ENCODE measurements at places on chromosomes 1 and 21.
A peak's percentile ranks its signal among the peaks of the same experiment; 100 is the strongest.

GRCh38 chr1:174258148-174258550 lies 98.8 kb downstream of the RABGAP1L start:
- DNase-seq: peak; percentile 57

DNA sequence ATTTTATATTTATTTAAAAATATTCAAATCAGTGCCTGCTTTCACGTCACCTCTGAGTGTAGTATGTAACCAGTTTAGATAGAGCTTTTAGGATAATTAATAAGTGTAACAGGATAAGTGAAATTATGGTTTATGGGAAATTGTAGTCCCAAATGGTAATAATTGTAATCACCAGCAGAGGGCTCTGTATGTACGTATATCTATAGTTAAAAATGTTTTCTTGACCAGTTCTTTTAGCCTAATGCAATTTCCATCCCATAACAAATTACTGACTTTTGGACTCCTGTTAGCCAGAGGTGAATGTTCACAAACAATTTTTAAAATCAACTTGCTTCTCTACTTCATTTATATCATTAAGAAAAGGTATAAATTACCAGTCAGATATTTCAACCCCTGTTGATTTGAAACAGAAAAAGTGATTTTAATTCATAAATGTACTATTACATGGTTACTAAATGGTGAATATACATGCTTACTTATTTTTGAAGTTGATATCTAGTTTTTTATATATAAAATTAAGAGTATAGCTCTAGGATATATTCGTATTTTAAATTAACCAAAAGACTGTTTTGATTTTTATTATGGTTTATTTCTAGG lies 25.3 kb downstream of the SLC30A7 start:
- peak; percentile 65 for DNase-seq

- DNase-seq: no peak
These were observed 72.1 kb downstream of the LMX1A start for GRCh38 chr1:165284454-165284853.

DNA sequence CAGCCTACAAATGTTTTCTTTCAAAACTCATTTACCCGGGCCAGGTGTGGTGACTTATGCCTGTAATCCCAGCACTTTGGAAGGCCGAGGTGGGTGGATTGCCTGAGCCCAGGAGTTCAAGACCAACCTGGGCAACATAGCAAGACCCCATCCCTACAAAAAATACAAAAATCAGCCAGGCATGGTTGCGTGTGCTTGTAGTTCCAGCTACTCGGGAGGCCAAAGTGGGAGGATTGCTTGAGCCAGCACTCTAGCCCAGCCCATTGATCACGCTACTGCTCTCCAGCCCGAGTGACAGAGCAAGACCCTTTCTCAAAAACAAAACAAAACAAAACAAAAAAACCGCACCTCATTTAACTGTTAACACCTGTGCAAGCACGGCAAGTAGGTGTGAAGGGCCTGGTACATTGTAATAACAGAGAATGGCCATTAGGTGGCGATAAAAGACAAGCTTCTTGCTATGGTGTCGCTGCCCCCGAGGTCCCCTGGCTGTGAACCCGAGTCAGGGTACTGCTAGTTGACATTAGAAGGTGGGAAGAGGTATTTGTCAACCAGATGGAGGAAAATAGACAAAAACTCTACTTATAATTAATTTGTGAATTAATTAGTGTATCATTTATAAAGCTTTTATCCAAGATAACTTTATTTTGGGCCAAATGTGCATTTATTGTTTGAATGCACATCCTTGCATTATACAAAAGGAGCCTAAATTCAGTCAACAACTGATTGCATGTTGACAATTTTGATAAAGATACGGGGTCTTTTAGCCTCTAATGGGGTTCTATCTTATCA lies 66.5 kb downstream of the SH3BGR start:
- DNase-seq: peak; percentile 53

- DNase-seq: peak; percentile 86
These were observed 558 bp downstream of the PAXBP1 start for GRCh38 chr21:32770871-32771523.

GRCh38 chr1:104987210-104987609 lies 1237.5 kb downstream of the AMY1C start:
- no peak for DNase-seq

DNA sequence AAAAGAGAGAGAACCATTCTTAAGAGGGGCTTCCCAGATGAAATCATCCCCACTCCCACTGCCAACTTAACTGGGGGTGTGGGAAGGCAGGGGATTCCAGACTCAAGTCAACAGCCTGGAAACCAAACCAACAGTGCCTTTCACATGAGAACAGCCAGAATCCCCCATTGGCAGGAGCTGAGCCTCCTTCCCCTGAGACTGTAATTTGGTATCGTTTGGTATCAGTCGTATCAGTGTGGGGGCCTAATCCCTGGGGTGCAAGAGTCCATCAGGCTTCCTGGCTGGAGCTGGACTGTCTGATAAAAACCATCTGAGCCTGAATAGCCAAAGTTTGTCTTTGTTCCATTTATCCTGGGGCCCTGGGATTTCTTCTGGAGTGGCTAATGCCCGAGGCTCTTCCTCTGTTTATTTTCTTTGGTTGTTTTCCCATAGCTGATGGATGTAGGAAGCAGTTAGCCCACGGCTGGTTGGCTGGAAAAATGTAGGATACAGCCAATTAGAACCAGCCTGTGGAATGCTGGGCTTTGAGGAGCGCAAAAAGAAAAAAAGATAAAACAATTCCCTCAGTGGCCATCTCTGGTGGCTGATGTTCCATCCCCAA lies 84.6 kb downstream of the LAMC2 start:
- peak; percentile 92 for DNase-seq

GRCh38 chr1:165836664-165837482 lies 9.5 kb downstream of the UCK2 start:
- no peak for DNase-seq

DNA sequence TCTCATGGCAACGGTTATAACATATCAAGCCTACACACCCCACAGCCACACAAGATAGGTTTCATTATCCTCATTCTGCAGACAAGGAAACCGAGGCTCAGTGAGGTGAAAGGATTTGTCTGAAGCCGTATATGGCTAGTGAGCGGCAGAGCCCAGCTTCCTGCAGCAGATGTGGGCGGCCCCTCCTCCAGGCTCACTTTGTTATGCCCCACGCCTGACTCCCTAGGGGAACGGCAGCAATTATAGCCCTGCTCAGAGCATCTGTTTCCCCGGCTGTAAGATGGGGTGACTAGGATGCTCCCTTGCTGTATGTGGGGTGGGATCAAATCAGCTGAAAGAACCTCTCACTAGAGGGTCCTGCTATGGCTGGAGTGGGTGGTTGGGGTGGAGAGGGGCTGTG lies 22.1 kb downstream of the GRHL3 start:
- no peak for DNase-seq

DNA sequence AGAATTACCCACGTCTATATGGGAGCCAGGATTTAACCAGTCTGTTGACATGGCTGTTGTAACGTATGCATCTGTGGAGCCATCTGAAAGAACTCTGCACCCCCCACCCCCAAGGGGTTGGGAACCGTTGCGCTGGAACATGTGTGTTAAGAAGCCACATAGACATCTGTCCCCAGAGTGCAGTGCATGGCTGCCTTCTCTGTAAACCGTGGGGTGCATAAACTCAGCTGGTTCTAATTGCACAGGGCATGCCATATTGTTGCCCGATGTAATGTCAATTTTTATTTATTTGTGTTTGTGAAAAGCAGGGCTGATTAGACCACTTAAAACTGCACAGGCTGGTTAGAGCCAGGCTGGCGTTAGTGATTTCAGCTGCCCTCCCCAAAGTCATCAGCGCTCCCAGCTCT lies 70.1 kb upstream of the ROR1 start:
- no peak for DNase-seq

DNA sequence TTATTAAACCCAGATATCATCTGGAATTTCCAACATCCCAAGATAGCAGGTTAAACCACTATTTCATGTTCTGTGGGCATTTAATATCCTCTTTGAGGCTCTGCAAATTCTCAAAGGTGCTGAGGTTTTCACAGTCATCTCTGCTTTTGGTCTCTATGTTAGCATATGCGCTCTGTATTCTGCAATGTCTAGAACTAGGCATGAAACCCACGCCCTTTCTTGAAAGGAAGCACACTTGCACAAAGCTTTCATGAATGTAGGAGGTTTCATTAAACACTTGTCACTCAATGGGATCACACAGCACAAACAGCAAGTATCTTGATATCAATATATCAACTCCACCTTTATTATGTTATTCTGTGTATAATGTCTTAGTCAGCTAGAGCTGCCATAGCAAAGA lies 172.0 kb upstream of the USP24 start:
- DNase-seq: no peak

- peak; percentile 10 for DNase-seq
These were observed 30.5 kb downstream of the CASZ1 start for GRCh38 chr1:10765734-10766478.

- DNase-seq: peak; percentile 31
These were observed 87.3 kb downstream of the USP24 start for GRCh38 chr1:55127827-55128343.

DNA sequence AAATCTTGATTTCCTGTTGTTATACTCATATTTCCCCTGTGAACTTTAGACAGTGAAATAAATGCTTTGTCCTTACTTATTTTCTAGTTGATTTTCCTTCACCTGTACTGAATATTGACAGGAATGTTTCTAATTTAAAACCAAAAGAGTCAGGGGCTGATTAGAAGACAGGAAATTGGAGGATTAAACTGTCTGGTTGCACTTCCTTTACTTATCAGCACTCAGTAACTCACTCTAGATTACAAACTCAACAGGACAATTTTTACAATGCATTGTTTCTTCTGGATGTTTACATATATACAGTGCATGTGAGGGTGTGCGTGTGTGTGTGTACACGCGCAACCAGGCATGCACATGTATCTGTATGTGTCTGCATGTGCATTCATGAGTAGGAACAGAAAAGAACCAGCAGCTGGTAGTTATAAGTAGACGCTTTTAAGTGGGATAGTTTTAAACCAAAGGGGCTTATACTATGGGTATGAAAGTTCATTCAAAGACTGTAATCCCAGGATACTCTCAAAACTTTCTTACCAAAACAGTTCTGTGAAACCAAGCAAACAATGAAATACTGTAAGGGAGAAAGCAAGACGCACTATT lies 212.0 kb upstream of the NFIA start:
- no peak for DNase-seq

DNA sequence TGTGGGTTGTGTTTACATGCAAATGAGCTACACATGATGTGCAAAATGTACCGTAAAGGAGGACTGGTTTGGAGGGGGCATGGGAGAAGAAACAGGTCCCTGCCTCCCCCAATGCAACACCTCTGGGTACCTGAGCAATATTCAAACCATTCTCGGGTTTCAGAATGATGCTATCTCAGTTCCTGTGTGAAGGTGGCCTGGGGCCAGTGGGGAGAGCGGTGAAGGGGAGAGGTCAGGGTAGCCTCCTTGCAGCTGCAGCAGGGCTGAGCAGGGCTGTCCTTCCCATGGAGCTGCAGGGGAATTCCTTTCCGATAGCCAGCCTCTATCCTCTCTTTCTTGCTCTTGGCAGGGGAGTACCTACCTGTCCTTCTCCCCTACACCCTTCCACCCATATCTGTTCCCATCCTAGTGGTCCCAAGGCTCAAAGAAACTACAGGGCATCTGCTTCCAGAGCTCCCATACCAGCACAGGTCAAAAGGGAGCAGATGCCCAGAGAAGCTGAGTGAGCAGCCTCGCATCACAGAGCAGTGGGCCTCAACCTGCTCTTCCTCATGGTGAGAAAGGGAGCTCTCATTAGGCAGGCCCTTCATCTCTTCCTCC lies 11.9 kb downstream of the MEF2D start:
- no peak for DNase-seq
